ENCODE measurements at places on chromosomes 4 and X.

- peak; percentile 71 for DNase-seq
Measured at GRCh38 chrX:12978205-12979025, 3.5 kb downstream of the TMSB4X start.

- DNase-seq: no peak
Measured at GRCh38 chr4:35125995-35126712, 1118.2 kb downstream of the ARAP2 start.

- DNase-seq: no peak
Measured at GRCh38 chrX:136794080-136794479, 13.3 kb upstream of the ARHGEF6 start.

- DNase-seq: no peak
Measured at GRCh38 chr4:186016796-186017195, 52.2 kb upstream of the TLR3 start.

DNA sequence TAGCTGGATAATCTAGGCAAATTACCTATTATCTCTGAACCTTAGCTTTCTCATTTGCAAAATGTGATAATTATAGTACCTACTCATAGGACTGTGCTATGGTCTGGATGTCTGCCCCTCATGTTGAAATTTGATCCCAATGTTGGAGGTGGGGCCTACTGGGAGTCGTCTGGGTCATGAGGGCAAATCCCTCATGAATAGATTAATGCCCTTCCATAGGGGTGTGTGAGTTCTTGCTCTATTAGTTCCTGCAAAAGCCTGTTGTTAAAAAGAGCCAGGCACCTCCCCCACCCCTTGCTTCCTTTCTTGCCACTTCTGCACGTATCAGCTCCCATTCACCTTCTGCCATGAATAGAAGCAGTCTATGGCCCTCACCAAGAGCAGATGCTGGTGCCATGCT, 73.9 kb downstream of the SERTM2 start:
- DNase-seq: no peak

DNA sequence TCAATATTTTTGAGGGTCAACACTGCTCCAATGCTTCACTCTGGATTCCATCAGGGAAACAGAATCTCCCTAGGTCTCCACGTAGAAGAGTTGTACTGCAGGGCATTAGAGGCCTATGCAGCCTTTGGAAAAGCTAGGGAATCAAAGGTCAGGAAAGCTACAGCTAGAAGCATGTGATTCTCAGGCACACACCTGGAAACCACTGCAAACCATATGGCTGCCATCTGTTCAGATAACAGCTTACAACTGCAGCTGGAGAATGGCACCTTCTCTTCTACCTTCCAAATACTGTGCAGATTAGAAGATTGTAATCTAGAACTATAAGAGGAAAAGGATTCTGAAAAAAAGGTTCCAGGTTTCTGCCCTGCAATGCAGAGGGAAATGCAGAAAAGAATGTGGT, 60.6 kb downstream of the BTC start:
- DNase-seq: no peak

DNA sequence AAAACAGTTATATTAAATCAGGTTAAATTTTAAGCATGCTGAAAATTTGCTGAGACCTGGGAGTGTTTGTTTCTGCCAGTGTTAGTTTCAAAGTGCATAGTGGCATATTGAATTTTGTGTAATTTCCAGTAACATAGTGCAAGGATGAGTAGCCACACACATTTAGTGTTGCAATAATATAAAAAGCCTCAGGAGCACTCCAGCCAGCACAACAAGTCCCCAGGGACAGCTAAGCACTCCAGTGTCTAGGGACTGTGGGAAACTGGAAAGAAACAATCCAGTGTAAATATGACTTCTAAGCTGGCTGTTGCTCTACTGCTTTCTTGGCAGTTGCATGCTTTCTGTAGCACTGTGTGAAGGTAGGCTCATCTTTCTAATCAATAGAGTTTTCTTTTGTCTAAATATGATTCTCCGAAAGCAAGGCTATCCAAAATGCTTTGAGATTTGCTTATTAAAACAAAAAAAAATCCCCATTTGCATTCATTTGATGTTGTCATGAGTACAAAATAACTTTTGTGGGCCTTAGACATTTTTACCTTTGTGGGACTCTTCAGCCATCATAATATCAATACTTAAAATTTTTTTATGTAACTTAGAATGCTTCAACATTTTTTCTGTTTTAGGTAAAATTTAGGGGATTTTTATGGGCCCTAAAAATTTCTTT, 24.2 kb upstream of the CXCL2 start:
- DNase-seq: no peak

- peak; percentile 79 for DNase-seq
Measured at GRCh38 chr4:100288161-100288560, 97.9 kb upstream of the DDIT4L start.

DNA sequence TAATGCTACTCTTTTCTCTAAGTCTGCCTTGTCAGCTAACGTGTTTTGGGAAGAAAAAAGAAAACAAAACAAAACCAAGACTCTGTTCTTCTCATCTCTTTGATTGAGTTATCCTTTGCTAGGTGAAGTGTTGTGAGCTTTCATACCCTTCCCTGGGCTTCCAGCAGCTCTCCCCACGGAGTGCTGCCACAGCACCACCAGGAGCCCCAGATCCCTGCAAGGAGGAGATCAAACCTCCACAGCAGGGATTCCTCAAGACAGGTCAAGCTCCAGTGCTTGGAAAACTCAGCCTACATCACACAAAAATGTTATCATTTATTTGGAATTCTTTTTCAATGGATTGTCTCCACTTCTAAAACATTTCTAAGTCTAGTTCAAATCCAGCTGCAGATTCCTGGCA, 1981.9 kb upstream of the TENM3 start:
- DNase-seq: no peak

GRCh38 chr4:17511509-17511949, 361 bp downstream of the QDPR start:
- peak; percentile 47 for DNase-seq

DNA sequence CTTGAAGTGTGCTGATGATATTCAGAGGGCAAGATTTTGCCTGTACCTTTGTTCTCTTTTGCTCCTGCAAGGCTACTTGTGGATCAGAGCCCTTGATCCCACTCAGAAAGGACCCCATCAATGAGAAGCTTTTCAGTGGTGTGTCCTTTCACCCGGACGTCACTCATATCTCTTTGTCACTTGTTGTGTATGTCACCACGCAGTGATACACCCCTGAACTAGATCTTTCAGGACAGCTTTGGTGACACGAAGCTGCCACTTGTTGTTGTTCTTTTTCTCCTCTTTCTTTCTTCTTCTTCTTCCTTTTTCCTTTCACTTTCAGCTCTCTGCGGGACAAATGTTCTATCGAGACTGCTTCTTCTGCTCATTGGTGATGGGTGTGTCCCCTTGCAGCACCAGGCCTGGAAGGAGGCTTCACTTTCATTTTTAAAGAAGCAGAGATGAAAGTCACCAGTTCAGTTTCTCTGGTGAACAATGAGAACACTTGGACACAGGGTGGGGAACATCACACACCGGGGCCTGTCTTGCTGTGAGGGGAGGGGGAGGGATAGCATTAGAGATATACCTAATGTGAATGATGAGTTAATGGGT, 83.6 kb downstream of the NBDY start:
- DNase-seq: no peak

DNA sequence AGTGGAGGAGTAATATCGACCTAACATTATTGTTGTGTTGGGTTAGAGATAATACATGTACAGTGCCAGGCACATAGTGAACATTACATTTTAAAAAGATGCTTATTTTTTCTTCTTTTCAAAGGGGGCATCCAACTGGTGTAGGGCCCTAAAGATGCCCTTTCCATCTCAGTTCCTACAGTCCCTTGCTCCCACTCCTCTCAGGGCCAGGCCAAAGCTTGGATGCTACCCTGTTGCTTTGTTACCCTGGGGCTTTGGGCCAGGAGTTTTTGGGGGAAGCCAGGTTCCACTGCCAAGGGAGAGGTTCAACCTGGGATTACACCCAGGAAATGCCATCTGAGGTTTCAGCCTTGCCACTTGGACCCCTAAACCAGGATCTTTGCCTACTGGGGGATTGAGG, 918 bp downstream of the IGSF1 start:
- no peak for DNase-seq

DNA sequence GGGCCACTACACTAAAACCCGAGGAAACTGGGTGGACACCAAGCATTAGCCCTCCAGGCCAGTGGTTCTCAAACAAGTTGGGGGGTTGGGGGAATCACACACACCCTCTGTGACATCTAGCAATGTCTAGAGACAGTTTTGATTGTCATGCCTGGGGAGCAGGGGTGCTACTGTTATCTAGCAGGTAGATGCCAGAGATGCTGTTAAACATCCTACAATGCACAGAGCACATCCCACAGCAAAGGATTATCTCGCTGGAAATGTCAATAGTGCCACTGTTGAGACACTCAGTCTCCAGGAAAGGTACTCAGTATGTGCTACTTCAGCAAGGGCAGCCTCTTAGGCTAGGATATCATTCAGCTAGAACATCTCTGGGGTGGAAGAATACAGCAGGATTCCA, 1.3 kb downstream of the SMC1A start:
- no peak for DNase-seq

DNA sequence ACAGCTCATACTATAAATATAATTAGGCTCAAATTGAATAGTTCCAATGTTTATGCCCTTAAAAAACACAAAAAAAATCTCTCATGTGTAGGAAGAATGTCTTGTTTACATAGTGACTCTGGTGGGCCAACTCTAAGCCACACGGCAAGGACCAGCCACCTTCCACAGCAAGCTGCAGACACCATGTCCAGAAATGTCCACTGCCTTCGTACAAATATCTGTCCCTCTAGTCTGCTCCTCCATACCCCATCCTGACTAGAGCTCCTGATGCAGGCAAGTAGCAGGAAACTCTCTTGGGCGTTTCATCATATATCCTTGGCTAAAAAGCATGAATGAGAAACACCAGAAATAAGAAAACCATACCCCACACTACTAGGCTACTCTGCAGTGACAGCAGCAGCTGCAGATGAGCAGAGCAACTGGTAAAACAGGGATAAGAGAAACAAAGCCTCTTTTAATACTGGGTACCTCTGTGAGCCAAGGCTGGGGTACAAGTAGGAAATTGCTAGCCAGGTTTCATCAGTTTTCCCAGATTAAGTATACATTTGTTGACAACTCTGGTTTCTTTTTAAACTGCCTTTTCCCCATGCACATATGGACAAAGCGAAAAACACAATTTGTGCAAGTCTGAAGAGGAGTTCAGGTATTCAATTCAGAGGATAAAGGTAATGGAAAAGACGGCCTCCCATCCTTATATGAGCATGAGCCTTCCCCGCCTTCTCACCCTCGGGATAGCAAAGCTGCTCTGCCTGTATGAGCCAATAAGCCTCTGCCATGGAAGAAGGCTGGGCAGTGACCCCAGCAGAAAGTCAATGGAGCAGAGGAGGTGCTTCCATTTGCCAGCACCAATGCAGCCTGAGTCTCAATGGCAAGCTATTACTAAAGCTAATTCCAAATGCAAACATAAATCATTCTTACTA, 245.4 kb downstream of the DCLK2 start:
- DNase-seq: no peak

GRCh38 chr4:112952313-112952700, 97.1 kb upstream of the ANK2 start:
- no peak for DNase-seq

DNA sequence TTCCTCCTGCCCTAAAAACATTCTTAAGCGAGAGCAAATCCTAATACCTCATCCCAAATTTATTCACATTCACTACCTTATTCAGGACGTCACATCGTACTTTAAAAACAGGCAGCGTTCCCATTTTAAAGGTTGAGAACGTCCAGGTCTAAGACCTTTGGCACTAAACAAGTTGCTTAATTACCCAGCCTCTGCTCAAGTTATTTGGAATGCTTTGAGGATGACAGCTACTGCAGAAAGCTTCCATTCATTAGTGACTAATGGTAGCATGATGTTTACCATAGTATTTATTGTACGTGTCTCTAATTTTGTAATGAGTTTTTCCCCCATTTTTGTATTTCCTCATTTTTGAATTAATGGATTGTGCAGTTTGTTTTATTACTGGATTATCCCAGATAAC, 1.5 kb downstream of the USP38 start:
- DNase-seq: peak; percentile 19

DNA sequence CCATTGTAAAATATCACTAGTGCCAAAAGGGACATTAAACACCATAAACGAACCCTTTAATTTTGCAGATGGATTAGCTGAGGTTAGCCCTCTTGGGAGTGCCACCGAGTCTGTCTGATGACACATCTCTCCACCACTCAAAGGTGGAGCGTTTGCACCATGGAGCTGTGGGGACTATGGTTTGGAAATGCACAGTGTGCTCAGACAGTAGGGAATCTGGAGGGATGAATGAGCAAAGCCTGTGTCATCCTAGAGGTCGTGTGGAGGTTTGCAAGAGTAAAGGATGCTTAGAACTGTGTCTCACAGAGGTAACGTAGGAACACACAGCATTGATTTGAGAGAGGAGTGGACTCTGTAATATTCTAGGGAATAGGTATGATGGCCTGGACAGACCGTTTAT, 93.7 kb downstream of the CLNK start:
- peak; percentile 68 for DNase-seq

DNA sequence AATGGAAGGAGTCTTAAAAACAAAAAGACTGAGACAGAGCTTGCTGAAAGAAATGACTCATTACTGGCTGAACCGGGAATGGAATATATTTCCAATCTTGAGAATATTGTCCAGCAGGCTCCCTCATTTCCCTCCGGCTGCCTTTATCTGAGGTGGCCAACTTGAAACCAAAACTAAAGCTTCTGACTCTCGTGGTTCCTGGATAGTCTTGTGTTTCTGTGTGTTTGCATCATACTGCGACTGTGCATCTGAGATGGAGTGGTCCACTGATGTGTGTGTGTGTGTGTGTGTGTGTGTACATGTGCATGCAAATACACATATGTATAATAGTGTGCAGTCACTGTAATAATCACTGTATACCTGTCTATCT, 145.6 kb upstream of the SCML1 start:
- DNase-seq: peak; percentile 72

- DNase-seq: no peak
Measured at GRCh38 chrX:50622751-50623150, 152.1 kb upstream of the DGKK start.

DNA sequence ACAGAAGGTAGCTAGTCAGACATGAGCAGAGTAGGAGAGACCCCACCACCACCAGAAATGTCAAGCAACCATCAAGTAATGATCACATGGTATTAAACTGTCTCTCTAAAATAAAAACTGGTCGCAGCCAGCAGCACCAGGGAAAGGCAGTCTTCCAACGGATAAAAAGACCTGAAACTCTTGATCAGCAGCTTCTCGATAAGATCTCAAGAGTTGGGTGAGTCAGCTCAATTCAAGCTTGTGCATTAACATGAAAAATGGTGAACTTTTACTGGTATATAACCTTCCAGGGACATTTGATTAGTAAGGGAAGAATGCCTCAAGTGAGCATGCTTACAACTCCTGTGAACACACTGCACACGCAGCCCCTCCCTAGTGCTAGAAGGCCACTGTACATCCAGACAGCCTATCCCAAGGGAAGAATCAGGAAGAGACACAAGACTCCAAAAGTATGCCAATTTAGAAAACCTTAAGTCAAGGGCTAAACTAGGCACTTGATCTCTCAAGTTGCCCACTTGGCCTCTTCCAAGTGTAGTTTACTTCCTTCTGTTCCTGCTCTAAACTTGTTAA, 270.0 kb upstream of the GNPDA2 start:
- peak; percentile 73 for DNase-seq

GRCh38 chr4:14193601-14194000, 566.1 kb upstream of the BOD1L1 start:
- DNase-seq: peak; percentile 8
